ENCODE measurements at places on chromosomes 16 and 17.

DNA sequence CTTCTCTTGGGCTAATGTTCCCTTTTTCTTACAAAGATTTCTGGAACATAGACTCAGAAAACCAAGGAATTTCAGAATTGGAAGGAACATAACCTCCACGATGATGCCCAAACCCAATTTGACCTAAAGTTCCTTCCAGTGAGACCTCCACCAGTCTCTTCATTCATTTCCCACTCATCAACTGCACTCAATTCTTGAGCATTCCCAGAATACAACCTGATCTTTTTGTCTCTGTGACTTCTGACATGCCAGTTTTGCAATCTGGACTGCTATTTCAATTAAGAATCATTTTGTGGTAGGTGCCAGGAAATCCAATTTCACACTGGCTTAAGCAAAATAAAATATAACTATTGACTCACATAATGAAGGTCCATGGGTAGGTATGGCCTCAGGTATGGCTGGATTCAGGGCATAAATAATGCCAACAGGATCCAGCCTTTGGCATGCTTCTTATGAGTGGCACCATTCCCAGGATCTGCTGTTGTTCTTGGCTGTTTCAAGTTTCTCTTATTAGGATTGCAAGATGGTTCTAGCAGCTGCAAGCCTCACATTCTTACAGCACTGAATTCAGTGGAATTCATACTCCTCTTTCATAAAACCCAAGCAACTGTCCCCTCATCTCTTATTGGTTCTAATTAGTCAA is 184.3 kb downstream of the HS3ST4 start:
- no peak for DNase-seq

GRCh38 chr16:73298562-73298961 is 250.6 kb upstream of the ZFHX3 start:
- DNase-seq, result no peak

DNA sequence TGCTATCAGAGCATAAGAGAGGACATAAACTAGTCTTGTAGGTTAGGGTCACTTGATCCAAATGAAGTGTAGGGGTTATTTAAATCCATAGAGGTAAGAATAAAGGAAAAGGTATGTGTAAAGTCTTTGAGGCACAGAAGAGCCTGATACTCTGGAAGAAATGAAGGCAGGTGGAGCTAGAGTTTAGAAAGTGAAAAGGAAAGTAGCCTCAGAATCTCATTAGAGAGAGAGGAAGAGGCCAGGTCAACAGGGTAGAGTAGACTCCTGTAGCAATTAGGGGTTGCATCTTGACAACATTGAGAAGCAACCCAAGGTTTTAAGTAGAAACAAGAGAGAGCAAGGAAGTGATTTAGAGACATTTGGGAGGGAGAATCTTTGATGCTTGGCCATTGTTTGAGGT is 235.2 kb upstream of the SOX9 start:
- DNase-seq, result no peak

GRCh38 chr17:835263-835662 is 53.1 kb downstream of the MRM3 start:
- DNase-seq, result no peak

GRCh38 chr17:9783050-9783449 is 8.3 kb downstream of the DHRS7C start:
- DNase-seq, result no peak

DNA sequence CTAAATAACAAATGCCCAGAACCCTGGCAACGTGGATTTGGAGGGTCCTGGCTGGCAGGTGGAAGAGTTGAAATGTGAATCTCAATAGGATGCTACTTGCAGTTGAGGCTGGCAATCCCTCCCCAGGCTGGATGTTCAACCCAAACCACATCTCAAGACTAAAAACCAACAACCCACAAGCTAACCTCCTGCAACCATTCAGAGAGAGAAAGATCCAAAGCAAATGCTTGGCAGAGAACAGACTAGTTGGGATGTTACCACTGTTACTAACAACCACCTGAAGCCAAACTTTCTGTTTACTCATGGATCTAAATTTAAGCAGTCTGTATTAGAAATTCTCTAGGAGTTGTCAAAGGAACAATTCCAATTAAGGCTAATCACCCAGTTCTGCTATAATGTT is 27.9 kb downstream of the SMG6 start:
- DNase-seq, result no peak

- DNase-seq, result no peak
Measured at GRCh38 chr16:10752843-10753523, 9.3 kb downstream of the NUBP1 start.

DNA sequence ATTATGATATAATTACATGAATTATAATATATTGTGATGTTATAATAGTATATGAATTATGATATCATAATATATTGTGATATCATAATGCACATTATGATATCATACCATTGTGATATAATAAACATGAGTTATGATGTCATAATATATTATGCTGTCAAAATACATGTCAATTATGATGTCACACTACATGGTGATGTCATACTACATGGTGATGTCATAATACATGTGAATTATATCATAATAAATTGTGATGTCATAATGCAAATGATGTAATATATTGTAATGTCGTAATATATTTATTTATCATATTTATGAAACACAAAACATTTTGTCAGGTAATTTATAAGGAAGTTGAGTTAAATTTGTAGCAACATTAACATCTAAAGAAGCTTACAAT is 1950.1 kb downstream of the TP53TG3F start:
- no peak for DNase-seq

DNA sequence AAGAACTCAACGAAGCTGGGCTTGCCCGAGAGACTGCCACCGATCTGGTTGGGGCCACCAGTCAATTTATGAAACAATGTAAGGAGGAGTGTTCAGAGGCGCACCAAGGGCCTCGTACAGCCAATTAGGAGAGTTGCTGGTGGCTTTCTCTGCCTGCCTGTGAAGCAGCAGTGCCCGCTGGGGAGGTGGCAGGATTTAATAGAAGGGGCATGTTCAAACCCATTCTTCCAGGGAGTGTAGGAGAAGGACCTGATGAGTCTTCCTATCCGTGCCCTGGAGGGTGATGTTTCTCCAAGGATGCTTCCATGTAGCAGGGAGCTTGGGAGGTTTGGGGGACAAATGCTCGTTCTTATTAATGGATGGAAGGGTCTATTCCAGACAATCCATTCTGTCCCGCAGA is 178.4 kb downstream of the CCDC182 start:
- DNase-seq, result no peak

GRCh38 chr17:71329310-71330098 is 791.3 kb upstream of the SOX9 start:
- DNase-seq, result no peak

DNA sequence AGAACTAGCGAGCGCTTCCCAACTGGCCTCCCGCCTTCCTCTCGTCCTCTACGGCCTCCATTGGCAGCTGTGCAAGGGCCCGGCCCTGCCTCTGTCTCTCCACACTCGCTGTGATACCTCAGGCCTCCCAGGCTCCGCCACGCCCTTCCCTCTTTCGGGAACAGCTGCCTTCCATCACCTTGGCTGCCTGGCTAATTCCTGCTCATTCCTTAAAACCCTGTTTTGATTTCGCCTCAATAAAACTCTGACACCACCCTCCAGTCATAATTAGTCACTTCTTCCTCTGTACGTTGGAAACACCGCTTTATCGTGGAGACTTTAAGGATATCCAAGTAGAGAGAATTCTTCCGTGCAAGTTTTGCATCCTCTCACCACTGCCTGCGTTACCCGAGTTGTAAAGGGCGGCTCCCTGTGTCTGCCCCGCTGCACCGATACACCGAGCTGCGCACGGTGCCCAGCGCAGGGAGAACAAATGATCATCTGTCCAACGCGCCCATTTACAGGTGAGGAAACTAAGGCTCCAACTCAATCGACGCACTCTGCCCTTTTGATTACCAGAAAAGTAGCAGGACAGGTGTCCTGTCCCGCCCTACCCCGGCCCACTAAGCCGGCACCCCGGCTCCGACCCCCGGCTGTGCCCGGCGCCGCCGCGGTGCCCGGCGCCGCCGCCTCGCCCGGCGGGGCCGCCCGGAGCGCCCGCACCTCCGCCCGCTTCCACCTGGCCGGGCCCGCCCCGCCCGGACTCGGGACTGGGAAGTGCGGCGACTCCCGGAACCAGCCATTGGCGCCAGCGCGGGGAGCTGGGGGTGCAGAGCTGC is 139.7 kb downstream of the SEC14L1 start:
- DNase-seq, result no peak

- no peak for DNase-seq
Measured at GRCh38 chr16:27762441-27762840, 212.5 kb downstream of the KATNIP start.

DNA sequence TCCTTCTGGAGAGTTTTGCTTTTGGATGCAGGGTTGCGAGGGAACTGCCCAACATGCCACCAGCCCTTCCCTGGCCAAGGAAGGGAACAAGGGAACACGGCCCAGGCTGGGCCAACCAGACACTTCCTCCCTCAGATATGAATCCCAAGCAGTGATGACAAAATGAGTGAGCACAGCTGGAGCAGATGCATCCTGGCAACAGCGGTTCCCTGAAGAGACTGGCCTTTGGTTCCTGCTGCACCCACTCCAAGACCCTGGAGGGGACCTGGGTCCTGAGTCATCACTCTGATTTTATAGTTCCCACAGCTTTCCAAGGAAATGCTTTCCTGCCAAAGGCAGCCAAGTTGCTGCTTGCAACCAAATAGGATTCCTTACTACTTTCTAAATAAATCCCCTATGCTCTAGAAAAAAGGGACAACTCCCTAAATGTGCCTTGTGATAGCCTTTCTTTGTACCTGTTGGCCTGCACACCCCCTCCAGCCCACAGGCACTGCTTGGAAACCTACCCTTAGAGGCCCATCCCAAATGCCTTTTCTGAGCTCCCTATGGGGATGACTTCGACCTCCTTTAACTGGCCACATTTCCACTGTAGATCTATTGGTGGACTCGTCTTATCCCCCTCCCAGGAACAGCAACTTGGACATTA is 5.3 kb downstream of the ST3GAL2 start:
- no peak for DNase-seq

DNA sequence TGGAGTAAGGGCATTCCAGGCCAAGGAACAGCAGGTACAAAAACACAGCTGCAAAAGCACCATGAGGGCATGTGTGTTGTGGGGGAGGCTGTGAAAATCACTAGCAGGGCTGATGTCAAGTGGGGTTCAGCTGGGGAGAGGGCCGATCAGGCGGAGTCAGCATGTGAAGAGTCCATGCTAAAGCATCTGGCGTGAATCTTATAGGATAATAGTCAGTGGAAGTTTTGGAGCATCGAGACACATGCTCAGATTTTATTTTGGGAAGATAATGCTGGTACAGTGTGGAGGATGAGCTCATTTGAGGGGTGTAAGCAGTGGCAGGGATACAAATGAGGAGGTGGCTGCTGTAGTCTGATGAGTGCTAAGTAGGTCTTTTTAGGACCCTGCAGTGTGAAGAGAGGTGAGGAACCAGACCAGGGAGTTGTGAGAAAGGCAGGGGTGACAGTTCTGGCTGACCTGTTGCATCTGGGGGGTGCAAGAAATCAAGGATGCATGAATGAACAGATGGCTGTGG is 30.3 kb downstream of the MMD start:
- no peak for DNase-seq

- DNase-seq, result no peak
Measured at GRCh38 chr16:69501956-69502745, 63.6 kb upstream of the NFAT5 start.

DNA sequence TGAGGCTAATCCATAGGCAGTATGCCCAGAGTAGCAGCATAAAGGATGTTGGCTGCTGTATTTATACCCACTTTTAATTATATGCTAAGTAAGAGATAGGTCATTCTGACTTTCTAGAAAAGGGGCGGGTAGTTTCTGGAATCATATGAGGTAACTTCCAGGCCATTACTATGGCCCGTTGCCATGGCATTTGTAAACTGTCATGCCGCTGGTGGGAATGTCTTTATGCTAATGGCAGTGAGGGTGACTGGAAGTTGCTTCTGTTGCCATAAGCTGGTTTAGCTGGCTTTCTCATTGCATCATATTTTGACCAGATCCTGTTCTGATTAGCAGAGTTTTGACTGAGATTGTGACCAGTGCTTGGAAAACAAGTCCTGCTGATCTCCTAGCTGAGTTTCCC is 929.6 kb upstream of the CDH8 start:
- DNase-seq, result no peak

- DNase-seq, result no peak
Measured at GRCh38 chr17:66250686-66251085, 21.5 kb upstream of the APOH start.

DNA sequence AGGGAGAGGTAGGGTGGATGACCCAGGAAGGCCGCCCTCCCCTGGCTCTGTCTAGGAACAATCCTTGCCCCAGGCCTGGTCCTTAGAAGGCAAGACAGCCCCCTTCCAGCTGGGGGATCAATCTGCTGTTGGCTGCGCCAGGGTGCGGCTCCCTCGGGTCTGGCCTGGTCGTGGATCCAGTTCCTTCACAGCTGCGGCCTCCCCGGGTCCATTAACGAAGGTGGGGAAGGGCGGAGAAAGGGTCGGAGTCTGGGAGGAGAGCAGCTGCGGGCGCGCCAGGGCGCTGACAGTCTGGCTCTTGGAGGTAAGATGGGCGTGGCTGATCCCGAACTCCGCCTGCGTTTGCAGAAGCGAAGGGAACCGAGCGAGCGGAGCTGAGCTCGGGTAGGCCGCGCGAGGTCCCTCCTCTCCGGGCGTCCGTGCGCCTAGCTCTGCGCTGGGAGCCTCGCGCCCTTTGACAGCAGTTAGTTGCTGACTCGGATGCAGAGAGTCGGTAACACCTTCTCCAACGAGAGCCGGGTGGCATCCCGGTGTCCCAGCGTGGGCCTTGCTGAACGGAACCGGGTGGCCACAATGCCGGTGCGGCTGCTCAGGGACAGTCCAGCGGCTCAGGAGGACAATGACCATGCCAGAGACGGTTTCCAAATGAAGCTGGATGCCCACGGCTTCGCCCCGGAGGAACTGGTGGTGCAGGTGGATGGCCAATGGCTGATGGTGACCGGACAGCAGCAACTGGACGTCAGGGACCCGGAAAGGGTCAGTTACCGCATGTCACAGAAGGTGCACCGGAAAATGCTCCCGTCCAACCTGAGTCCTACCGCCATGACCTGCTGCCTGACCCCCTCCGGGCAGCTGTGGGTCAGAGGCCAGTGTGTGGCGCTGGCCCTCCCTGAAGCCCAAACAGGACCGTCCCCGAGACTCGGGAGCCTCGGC is at the start of gene HSPB9:
HSPB9 (plus strand) TSS at position 434 of the 933 bp plus-strand sequence; CDS start at position 481, 47 bp downstream.
- DNase-seq, result no peak

GRCh38 chr16:10126686-10127085 is 55.5 kb downstream of the GRIN2A start:
- DNase-seq, result no peak

DNA sequence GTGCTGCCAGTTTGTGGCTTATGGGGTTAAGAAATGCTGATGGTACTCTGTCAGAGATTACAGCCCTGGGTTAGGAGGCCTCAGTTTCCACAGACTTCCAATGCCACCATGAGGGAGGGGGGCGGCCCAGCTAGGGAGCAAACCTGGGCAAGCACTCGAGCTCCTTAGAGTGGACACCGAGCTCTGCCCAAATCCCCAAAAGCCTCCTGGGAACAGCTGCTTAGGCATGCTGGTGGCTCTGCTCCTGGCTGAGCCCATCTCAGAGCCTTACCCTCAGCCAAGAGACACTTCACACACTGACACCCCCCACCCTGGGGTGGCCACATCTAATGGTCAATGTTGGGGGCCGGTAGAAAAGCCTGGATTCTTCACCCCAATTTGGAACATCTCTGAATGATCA is 66.1 kb downstream of the C16orf78 start:
- no peak for DNase-seq
